Activated T-helper 1 cell treated with Interleukin-2 at 50 U/mL for 16 hours (primary cell): ENCODE measurements at places on chromosomes 5 and 9.

DNA sequence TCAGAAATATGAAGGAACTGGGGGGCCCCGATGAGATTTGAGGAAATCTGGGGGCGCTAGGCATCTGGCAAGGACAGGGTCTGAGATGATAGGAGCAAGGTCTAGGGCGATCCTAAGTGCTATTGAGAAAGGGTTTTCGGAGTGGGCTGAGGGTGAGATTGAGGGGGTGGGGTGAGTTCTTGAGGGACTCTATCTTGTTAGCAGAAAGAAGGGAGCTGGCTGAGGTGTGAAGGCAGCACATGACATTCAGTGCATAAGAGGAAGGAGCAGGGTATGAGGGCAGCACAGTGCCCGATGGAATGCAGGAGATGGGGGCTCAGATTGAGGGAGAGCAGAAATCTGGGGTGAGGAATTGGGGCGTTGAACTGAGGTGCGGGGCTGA is 640 bp downstream of the TRIM32 start:
- DNase-seq, result no peak

- DNase-seq, result no peak
These were observed 66.9 kb downstream of the GRIN3A start for GRCh38 chr9:101671567-101671966.

DNA sequence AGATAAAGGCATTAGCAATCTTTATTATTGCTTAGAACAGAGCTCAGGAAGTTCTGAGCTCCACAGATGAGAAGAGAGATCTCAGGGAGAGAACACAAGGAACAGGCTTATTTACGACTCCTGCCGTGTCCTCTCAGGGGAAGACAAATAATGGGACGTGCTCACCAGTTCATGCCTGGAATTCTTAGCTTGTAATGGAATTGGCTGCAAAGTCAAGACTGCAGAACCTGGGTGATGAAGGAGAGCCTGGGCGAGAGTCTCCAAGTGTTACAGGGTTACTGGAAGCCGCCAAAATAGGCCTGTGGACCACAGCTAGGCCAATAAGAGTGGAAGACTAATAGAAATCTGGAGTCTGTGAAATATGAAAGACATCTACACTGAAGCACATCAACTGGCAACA is 174.5 kb upstream of the ADAMTSL1 start:
- no peak for DNase-seq

DNA sequence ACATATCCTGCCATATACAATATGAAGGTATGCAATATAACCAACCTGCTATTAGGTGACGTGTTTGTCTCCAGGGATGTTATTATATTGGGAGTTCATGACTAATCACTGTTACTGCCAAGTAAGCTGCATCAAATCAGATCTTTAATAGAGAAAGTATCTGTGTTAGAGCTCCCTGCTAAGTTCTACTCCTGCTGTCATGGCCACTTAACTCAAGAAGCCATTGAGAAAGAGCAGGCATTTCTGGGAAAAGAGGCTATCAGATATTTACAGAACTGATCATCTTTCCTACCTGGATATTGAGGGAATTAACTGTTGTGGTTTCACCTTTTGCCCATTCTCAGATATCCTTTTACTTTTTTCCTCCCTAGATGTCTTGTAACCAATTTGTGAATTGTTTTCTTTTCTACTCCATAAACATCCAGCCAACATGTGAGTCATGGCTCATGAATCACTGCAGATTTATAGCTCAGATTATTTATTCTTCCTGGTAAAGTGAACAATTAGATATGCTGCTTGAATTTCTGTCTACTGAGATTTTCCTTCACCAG is 634.8 kb upstream of the FAM174A start:
- no peak for DNase-seq

- DNase-seq, result no peak
These were observed 1.0 kb upstream of the F2R start for GRCh38 chr5:76714751-76715485.

- no peak for DNase-seq
These were observed 77.9 kb upstream of the MVB12B start for GRCh38 chr9:126248680-126249079.

GRCh38 chr9:35193762-35194161 is 32.0 kb downstream of the UNC13B start:
- no peak for DNase-seq

- no peak for DNase-seq
These were observed 1.1 kb downstream of the ARL15 start for GRCh38 chr5:54309276-54309675.

DNA sequence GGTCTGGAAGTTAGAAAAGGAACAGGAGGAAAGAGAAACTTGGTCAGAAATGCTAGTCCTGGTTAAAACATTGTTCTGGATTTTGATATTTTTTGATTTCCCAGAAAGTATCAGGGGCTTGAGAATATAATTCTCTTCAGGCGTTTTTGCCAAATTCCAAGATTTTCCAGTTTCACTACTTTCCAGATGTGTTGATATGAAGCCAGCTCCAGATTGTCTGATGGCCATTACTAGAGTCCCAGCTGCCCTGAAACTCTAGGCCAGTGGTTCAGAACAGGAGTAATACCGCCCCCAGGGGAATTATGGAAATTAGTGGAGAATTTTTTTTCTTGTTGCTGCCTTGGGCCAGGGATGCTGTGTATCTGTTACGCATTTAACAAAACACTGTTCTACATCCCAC is 88.6 kb downstream of the KCNN2 start:
- no peak for DNase-seq

GRCh38 chr9:87478226-87478992 is 19.3 kb upstream of the DAPK1 start:
- no peak for DNase-seq

GRCh38 chr9:70601000-70601951 is 186.8 kb upstream of the KLF9 start:
- no peak for DNase-seq

DNA sequence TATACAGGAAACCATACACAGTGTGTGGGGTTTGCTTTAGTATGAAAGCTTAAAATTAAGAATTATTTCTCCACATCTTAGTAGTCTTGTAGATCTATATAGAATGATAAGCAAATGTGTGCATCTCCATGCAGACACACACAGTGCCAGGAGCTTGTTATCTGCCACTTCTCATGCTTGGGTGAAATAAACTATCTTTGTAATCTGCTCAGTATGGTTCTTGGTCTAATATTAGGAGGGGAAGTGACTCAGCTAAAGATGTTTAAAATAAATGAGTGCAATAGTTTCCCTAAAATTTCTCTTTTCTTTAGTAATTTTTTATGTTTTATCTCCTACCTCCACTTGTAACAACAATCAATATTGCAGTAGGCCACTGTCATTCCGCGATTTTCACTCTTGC is 689.6 kb downstream of the TAF11L14 start:
- DNase-seq, result no peak
